ENCODE measurements at places on chromosomes 5 and 9.

DNA sequence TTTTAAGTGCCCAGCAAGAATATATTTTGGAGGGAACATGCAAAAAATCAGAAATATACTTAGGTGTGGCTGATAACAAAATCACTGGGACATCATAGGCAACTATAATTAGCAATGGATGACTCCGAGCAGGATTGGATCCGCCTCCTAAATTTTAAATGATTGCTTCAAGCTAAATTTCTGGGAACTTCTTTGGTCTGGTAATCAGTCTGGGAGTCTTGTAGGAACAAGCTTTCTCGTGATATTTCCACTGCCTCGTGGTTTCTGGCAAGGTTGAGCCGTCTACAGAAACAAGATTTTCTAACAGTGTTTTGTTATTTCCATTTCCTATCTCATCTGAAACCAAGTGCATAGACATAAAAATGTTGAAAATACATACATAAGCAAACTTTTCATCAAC, 232.6 kb downstream of the BNC2 start:
- peak; percentile 37 for DNase-seq

GRCh38 chr9:137095664-137096517, 9.1 kb downstream of the MAN1B1 start:
- no peak for DNase-seq

DNA sequence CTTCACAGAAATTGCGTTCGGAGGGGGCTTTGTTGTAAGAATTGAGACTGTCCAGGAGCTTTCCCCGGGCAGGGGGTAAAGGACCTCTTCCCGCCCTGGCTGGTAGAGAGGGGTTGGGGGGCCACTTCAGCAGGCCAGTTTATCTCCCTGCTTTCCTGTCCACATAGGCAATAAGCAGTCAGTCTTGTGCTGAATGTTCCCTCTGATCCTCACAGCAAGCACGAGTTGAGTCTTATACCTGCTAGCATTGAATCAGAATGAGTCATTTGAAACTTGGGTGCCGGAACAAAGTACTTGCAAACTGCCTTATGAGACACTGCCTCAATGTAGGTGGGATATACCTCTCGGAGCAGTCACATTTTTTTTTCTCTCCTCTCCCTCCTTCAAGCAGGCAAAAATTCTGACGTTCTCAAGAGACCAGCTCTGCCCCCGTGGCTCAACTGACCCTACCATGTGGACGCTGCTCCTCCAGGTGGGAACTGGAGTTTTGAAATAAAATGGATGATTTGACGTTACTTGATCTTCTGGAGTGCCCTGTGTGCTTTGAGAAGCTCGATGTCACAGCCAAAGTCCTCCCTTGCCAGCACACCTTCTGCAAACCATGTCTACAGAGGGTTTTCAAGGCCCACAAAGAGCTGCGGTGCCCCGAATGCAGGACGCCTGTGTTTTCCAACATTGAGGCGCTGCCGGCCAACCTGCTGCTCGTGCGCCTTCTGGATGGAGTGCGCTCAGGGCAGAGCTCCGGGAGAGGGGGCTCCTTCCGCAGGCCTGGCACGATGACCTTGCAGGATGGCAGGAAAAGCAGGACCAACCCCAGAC, 1.3 kb downstream of the SH3RF2 start:
- peak; percentile 67 for DNase-seq

- peak; percentile 38 for DNase-seq
Measured at GRCh38 chr9:128005923-128006322, 25.1 kb upstream of the EEIG1 start.

- DNase-seq: no peak
Measured at GRCh38 chr5:149282027-149282965, 10.6 kb downstream of the AFAP1L1 start.

DNA sequence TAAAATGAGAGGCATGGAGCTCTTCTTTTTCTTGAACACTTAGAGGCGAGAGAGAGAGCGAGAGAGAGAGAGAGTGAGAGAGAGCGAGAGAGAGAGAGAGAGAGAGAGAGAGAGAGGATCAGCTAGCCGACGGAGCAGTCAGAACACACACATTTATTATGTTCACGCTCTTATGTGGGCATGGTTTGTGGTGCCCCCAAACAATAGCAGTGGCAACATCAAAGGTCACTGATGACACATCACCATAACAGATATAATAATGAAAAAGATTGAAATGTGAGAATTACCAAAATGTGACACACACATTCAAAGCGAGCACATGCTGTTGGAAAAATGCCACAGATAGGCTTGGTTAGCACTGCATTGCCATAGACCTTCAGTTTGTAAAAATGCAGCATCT, 116.1 kb downstream of the KDM4C start:
- DNase-seq: peak; percentile 64

DNA sequence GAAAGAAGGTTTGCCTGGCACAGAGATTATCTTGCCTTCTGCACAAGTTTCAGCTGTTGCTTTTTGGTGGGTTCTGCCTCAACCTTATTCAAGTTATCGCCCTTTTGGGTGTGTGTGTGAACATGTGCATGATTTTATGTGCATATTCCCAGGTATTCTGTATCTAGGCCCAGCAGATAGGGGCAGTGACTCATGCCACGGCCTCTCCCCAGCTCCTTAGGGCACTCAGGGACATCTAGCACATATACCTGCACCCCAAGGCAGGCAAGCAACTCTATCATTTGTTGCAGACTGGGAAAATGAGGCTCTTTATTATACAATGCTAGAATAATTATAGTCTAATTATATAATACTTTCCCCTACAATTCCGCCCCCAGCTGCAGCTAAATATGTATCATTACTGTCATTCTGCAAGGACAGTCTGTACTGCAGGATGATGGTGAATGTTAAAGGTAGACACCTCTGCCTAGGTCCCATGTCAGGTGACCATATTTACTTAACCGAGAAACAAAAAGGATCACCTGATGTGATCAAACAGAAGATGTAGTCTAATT, 128.9 kb downstream of the PDE8B start:
- no peak for DNase-seq

GRCh38 chr9:105651806-105652205, 10.5 kb upstream of the TAL2 start:
- DNase-seq: no peak

DNA sequence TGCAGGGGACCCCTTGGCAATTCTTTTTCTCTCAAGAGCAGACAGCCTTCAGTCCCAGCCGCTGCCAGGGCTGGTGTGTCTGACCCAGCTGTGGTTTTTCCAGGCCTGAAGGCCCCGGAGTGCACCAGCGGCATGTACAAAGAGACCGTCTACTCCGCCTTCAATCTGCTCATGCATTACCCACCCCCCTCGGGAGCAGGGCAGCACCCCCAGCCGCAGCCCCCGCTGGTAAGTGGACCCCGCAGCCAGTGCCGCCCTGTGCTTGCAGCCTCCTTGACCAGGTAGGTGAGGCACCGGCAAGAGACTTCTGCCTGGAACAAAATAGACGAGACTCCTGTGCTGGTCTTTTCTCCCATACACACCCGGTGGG, 1.3 kb downstream of the TCF7 start:
- DNase-seq: no peak

GRCh38 chr9:94287877-94288513, 28.9 kb downstream of the ZNF169 start:
- no peak for DNase-seq

DNA sequence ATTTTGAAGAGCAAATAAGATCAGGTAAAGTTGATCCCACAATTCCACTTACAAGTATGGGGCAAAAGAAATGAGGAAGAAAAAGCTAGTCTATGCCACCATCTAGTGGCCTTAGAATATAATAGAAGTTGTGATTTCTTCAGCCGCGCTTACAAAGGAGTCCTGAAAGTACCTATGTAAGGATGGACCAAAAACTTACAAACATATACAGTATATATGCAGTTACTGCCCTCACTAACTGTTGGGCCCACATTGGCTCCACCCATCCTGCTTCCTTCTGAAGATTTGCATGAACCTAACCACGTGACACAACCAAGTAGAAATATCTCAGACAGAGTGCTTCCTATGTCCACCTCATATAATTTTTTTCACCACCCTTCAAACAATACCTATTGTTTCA, 11.7 kb upstream of the OR13D1 start:
- DNase-seq: peak; percentile 56

GRCh38 chr5:68169903-68170302, 45.7 kb upstream of the PIK3R1 start:
- no peak for DNase-seq

DNA sequence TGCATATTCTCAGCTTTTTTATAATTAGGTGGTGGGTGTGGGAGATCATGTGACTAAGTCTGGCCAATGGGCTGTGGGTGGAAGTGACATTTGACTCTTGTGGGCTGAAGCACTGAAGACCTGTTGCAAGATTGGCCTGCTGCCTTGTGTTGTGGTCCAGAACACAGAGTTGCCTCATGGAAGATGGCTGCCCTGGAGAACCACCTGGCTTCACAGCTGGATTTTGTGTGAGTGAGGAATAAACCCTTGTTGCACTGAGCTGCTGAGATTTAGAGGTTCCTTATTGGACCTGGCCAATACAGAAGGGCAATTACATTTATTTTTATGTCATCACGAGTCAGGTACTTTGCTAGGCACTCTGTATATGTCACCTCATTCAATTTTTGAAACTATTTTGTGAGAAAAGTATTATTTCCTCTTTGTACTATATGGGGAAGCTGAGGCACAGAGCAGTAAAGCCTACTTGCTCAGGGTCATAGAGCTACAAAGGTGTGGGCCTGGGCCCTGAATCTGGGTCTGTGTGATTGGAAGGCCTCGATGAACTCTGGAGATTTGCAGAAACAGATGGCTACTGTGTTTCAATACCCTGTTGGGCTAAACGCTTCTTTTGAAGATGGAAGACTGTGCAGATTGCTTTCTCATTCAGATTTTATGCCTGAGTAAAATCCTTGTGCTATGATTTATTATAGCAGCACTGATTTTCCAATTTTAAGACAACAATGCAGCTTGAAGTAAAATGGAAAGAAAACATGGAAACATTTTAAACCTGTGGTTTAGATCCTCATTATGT, 71.2 kb upstream of the TBC1D2 start:
- DNase-seq: peak; percentile 82

- no peak for DNase-seq
Measured at GRCh38 chr5:5278201-5278814, 138.2 kb downstream of the ADAMTS16 start.

- peak; percentile 73 for DNase-seq
Measured at GRCh38 chr9:99430301-99430700, 208.2 kb downstream of the SEC61B start.

- no peak for DNase-seq
Measured at GRCh38 chr5:132528866-132529634, 14.3 kb downstream of the IL5 start.

- no peak for DNase-seq
Measured at GRCh38 chr5:60143942-60144549, 250.5 kb upstream of the PDE4D start.

- DNase-seq: no peak
Measured at GRCh38 chr9:38003230-38003629, 65.8 kb downstream of the SHB start.

GRCh38 chr5:104977529-104977928, 1414.9 kb upstream of the NUDT12 start:
- peak; percentile 3 for DNase-seq

- DNase-seq: no peak
Measured at GRCh38 chr5:9820691-9821449, 190.7 kb upstream of the TAS2R1 start.

DNA sequence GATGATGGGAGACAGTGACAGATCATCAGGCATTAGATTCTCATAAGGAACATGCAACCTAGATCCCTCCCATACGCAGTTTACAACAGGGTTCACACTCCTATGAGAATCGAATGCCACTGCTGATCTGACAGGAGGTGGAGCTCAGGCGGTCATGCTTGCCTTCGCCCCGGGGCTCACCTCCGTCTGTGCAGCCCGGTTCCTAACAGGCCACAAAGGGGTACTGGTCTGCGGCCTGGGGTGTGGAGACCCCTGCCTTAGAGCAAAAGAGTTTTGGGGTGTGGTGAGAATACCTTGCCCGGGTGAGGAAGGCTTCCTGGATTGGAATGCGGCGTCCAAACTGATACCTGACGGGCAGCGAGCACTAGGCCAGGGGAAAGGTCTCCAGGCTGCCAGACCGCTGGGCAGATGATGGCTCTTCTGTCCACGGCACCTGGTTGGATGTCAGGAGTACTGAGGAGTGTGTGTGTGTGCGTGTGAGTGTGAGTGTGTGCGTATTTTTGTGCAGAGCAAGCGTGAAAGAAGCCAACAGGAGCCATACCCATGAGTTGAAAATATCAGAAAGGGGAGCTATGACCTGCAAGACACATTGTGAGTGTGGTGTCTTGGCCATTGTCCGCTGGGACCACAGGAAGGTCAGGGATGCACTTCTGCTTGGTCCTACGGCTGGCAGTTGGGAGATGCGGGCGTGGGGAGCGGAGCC, 55.4 kb downstream of the ACER2 start:
- no peak for DNase-seq

- DNase-seq: no peak
Measured at GRCh38 chr5:179430193-179431175, 85.2 kb upstream of the ADAMTS2 start.

- DNase-seq: peak; percentile 76
Measured at GRCh38 chr5:73654171-73654811, 28.3 kb downstream of the ARHGEF28 start.

- DNase-seq: no peak
Measured at GRCh38 chr5:9834871-9835770, 205.0 kb upstream of the TAS2R1 start.

DNA sequence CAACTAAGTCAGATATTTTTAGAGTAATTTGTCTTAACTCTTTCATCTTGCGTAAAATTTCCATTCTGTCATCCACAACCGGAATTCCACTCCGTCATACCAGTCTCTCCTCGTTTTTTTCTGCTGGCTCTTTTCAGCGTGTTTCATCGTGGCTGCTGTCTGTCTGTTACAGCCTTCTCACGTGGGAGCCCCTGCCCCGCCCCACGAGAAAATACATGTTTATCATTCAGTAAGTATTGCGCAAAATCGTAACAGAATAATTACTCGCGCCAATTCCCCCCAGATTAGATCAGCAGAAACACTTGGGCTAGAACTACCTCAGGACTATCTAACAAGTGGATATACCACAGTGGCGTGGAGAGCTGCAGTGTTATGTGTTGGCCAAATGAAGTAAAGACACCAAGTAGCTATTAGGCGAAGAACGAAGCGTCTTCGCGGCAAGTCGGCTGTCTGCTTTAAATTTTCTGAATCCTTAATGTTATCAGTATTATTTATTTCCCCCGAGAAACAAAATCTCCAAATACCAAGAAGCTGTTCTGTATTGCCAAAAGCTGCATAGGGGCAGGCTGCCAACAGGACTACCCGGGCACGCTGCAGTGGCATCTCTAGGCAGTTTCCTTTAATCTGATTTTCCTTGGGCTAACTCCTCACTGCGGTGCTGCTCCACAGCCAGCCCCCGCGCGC, 566 bp upstream of the FOCAD start:
- DNase-seq: peak; percentile 97

DNA sequence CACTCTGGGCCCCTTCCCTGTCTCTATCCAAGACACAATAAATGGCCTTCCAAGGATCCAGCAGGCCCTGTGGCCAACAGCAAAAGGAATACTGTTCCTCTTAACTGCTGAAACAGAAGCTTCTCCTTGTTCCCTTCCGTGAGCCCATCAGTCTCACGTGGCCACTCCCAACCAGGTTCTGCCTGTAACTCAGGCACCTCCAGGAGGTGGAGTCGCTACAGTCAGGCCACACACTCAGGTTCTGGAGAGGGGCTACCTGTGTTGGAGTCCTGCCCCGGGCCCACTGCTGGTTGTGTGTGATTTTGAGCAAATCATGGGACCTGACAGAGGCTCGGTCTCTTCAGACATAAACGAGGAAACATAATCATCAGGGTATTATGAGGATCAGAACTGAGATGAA, 10.3 kb downstream of the FAT2 start:
- no peak for DNase-seq

GRCh38 chr5:178777520-178777919, 47.1 kb upstream of the ZNF354A start:
- no peak for DNase-seq

GRCh38 chr5:58963361-58963760, 380.5 kb downstream of the RAB3C start:
- DNase-seq: no peak

Data from amniotic epithelial cell (primary cell).